Upper lobe of right lung (tissue), 1 donor: ENCODE measurements at places on chromosomes 1 and 21. TPM values are rescaled to one million over a fixed set of nuclear protein-coding genes. Genes with fewer than 3 reads are reported as not detected.

Gene CR1
- total RNA-seq: 11.4 TPM

DNA sequence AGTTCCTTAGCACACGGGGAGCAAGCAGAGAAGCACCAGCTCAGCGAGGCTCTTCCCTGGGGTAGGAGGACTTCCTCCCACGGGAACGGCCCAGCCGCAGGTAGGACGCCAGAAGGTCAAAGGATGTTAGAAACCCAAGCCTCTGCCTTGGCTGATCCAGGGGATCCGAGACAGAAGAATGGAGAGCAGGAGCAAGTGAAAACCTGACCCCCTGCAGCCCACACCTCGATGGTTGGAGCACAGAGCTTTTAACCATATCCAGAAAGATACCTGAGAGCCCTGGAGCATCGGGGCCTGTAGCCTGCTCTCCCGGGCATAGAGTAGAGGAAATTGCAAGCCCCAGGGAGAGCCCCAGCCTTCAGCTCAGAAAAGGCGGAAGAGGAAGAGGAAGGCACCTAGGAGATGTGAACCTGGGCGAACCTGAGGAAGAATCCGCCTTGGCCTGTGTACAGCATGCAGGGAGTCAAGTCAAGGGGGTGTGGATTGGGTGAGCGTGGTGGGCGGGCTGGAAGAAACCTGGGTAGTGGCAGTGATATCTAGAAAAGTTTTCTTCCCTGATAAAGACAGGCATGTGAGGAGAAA is 76.3 kb downstream of the PSMG1 start:
- no peaks in the 10 kb centered on the region for H3K36me3 ChIP-seq
- H3K4me1 ChIP-seq: peaks cover 4% of the 10 kb centered on the region
- no peak overlapping the region for H3K4me3 ChIP-seq
- no peaks in the 10 kb centered on the region for H3K27me3 ChIP-seq

Gene NPPB
- 0.81 TPM for total RNA-seq

Gene KCNJ15
- total RNA-seq: 80.1 TPM

DNA sequence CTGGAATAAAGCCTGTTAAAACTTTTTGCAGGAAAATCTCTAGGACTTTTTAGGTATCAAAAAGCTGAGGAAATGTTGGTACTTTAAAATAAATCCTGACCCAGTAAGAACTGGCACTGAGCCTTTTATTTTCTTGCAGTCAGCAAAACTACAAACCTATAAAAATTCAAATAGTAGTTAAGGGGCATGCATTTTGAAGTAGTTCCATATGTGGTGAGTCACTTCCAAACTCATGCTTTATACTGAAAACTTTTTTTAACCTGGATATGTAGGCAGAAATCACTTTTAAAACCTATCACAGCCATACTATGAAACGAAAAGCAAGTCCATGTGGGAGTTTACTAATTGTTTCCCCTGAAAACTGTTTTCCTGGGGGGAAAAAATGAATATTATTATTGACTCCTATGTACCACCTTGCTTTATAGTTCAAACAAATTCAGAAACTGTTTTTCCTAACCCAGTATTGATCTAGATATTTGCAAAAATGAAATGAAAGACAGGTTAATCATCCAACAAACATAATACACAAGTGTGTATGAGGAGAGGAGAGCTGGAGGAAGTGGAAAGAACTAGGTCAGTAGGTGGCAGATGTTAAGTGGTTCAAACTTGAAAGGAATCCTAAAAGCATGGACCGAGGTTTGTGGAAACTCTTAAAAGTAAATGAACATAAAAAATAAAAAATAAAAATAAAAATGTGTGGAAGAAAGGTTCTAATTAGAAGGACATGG is 30.5 kb downstream of the NRIP1 start:
- H3K27me3 ChIP-seq: no peaks in the 10 kb centered on the region
- H3K4me1 ChIP-seq: peaks cover 11% of the 10 kb centered on the region
- no peak overlapping the region for H3K27ac ChIP-seq
- H3K4me3 ChIP-seq: no peak overlapping the region
- DNase-seq: no peak

DNA sequence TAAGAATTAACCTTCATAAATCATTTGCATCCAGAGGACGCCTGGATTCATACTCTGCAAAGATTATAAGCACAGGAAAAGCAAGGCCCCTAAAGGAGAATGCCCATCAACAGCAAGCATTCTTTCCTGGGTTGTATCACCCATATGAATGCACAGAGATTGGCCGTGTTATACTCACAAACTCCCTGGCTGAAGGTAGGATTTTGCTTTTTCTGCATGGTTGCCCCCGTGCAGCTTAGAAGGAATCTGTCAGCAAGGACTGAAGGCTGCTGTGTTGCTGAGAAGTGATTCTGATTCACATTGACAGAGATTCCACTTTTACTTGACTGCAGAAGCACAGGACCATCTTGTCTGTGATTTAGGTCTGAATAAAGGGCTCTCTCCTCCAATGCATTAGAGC is 283.0 kb downstream of the LRRIQ3 start:
- H3K27ac ChIP-seq: no peak overlapping the region
- DNase-seq: no peak
- H3K4me1 ChIP-seq: no peaks in the 10 kb centered on the region
- no peaks in the 10 kb centered on the region for H3K36me3 ChIP-seq
- H3K4me3 ChIP-seq: no peak overlapping the region

DNA sequence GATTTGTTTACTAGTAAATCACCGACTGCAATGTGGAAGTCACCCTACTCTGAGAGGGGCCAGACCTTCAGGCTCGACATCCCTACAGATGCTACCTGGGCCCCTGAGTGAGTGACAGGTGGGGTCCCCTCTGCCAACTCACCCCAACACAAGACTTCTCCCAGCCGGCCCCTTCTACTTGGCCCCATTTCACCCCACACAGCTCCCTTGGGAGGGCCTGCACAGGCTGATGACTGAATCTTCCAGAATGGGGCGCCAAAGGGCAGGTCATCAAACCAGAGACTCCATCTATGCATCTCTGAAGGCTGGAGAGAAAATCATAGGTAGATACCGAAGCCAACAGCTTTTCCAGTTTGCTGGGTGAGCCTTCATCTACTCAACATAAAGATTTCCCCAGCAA is 9.4 kb upstream of the S100A8 start:
- H3K27me3 ChIP-seq: no peaks in the 10 kb centered on the region
- no peak overlapping the region for H3K27ac ChIP-seq
- no peaks in the 10 kb centered on the region for H3K36me3 ChIP-seq
- DNase-seq: no peak
- no peak overlapping the region for H3K4me3 ChIP-seq
